Activated T-cell treated with anti-CD3 and anti-CD28 coated beads, Interleukin-2, amount 50 U/mL, for 72 hours (primary cell): ENCODE measurements at places on chromosomes 3 and 15.

DNA sequence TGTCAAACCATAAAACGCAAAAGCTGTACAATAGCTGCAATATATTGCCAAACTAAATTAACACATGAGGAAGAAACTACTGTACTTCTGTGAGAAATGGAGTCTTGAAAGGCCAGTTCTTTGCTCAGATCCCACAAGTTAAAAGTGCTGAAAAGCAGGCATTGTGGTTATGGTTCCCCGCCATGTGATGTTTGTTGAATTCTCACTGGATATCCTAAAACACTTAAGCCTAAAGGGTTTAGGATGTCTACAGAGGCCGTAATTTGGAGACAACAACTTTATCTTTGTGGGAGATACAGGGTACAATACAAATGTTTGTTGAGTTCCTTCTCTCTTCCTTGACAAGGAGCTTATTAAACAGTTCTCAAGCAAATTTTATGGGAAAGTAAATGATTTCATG, 53.2 kb downstream of the TMEM212 start:
- DNase-seq, result no peak

DNA sequence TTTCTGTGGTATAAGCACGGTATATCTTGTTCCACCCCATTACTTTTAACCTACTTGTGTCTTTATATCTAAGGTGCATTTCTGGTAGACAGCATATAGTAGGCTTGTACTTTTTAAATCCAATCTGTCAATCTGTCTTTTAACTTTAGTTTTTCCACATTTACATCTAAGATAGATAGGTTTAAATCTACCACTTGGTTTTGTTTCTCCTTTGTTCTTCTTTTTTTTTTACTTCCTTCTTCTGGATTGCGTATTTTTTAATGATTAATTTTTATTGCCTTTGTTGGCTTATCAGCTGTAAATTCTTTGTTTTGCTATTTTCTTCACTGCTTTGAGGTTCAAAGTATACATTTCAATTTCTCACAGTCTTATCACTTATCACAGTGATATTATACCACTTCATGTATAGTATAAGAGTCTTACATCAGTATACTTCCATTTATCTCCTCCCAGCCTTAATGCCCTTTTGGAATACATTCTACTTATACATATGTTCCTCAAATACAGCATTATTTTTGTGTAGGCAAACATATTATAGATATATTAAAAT, 31.0 kb downstream of the IQCB1 start:
- no peak for DNase-seq

GRCh38 chr15:47796830-47797229, 79.5 kb downstream of the SEMA6D start:
- no peak for DNase-seq

DNA sequence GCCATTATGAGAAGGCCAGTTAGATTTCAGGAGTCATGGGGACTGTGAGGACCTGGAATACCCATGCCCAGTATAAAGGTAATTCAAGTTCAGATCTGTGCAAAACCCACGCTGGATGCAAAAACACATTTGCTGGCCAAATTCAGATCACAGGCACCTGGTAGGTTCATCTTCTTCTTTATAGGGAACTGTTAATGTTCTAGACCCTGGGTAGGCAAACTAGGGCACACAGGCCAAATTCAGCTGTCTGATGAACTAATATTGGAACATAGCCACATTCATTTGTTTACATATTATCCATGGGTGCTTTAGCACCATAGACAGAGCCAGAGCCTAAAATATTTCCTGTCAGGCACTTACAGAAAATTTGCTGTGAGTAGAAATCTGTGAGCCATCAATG, 241.4 kb downstream of the PTPRG start:
- no peak for DNase-seq

- no peak for DNase-seq
Measured at GRCh38 chr3:192392986-192393385, 334.4 kb downstream of the FGF12 start.

DNA sequence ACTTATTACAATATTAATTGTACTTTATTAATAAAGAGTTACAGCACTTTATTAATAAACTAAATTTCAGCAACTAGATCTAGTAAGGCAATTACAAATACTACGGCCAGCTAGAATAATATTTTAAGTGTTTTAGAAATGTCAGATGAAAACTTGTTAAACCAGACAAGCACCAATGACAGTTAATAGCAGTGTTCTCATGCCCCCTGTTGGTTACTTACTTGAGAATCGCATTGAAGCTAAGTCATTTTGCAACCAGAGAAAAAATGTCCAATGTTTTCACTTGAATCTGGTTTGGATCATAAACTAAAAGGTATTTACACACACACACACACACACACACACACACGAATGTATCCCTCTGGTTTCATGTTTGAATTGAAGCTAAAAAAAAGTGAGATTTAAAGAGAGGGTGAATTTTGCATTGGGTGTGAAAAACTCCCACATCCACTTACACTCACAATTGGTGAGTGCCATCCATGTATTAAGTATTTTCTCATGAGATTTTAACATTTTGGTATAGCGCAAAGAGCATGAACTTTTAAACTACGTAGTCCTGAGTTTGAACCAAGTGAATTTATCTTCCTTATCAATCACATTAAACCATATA, 347.7 kb downstream of the ZBBX start:
- DNase-seq, result no peak

DNA sequence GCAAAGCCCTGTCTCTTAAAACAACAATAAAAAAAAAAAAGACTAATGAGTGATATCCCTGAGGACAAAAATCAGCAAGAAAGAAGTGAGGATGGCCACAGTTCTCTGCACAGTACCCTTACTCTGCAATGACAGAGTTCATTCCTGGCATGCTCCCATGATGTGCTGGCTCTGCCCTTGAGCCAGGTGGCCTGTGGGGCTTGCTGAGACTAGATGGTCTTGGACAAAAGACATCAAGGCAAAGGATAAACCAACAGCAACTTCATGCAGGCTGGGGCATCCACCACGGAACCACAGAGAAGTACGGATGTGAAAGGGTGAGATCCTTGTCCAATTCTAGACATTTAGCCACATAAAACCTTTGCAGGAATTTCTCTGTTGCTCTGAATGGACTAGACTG, 12.7 kb downstream of the MGLL start:
- DNase-seq, result no peak

DNA sequence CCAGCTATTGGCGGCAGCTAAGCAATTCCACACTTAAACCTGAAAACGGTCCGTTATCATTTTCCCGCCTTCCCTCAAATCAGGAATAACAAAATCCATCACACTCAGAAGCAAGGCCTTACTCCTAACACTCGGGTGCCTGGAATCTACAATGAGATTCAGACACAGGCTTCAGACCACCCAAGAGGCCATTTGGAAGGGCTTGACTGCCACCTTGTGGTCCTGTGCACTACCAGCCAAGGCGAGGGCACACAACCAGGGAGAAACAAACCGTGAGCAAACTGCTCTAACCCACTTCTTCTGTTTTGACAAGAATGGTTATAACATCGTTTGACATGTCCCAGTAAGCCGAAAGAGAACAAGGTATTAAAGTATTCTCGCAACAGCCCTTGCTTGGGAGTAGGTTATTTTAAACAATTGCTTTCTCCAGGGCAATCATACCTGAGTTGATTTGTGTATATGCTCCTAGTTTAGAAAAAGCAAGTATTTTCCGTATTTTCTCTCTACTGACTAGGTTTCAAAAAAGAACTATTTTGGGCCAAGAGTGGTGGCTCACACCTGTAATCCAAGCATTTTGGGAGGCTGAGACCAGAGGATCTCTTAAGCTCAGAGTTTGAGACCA, 40.1 kb upstream of the TAFA4 start:
- DNase-seq, result peak; percentile 61

- no peak for DNase-seq
Measured at GRCh38 chr3:185759512-185759911, 65.3 kb downstream of the IGF2BP2 start.

- DNase-seq, result no peak
Measured at GRCh38 chr15:40059821-40060220, 20.8 kb upstream of the SRP14 start.
